ENCODE measurements at places on chromosomes 16 and 17. TPM values are rescaled to one million over a fixed set of nuclear protein-coding genes. Genes with fewer than 3 reads are reported as not detected.

Gene NMT1
- total RNA-seq = 113 TPM

- no peaks in the 10 kb centered on the region for H3K27me3 ChIP-seq
- no peaks in the 10 kb centered on the region for H3K4me1 ChIP-seq
- no peaks in the 10 kb centered on the region for H3K36me3 ChIP-seq
- H3K4me3 ChIP-seq = no peak overlapping the region
These were observed 23.5 kb downstream of the SPECC1 start for GRCh38 chr17:20032636-20033035.

- peaks cover 34% of the 10 kb centered on the region for H3K36me3 ChIP-seq
- H3K4me3 ChIP-seq = no peak overlapping the region
- no peaks in the 10 kb centered on the region for H3K4me1 ChIP-seq
- no peaks in the 10 kb centered on the region for H3K27me3 ChIP-seq
- DNase-seq = no peak
- no peak overlapping the region for H3K27ac ChIP-seq
These were observed 15.7 kb upstream of the MC1R start for GRCh38 chr16:89902980-89903379.

DNA sequence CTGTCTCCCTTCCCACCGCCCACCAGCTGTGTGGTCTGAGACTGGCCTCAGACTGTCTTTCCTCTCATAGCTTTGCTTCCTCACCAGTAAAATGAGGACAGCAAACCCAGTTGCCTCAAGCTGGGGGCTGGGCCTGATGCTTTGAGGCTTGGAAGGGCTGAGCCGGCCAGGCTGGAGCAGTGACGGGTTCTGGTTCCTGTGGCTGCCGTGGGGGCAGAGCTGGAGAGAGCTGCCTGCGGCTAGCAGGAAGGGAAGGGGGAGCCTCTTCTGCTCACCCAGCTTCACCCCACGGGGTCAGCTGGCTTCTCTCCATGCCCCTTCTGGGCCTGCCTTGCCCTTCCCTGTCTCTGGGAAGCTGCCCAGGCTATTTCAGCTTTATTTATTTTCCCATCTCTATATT is 23.7 kb downstream of the LASP1 start:
- peaks cover 7% of the 10 kb centered on the region for H3K36me3 ChIP-seq
- H3K4me1 ChIP-seq = no peaks in the 10 kb centered on the region
- H3K27me3 ChIP-seq = no peaks in the 10 kb centered on the region
- DNase-seq = no peak

- peaks cover 25% of the 10 kb centered on the region for H3K4me1 ChIP-seq
- H3K27ac ChIP-seq = no peak overlapping the region
- DNase-seq = no peak
- H3K4me3 ChIP-seq = no peak overlapping the region
These were observed 201.2 kb downstream of the HS3ST3A1 start for GRCh38 chr17:13400491-13400890.

Measured in cardiac muscle cell (in vitro differentiated cells and primary cell).